ENCODE measurements at places on chromosomes 2 and 18.

DNA sequence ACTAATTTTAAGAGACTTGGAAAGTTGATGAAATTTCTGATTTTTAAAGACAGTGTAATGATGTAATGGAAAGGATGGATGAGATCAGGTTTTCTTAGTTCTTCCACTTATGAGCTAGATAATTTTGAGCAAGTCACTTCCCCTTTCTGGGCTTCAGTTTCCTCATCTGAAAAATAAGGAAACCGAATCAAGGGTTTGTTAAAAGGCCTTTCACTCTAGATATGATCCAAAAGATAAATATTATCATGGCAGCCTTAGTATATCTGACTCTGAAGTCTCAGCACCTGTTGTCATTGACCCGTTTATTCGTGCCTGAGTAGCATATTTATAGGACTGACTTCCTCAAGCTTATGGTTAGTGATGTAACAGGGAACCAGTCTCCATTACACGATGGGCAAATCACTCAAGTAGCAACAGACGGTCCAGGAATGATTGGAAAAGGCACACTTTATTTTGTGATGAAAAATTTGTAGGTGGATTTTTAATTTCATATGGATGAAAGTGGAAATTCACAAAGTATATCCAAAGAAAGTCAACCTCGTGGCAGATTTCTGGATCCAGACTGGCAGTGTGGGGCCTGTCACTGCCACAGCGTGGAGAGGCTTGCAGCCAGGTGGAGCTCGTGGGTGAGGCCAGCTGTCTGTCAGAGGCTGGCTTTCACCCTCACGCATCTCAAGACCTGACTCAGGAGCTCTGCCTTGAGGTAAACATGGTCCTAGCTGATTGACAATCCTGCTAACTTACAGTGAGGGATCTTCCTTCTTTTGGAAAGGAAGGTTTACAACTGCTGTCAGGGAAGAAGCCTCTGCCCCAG is 137.9 kb upstream of the CXCR4 start:
- peak; percentile 64 for DNase-seq

- DNase-seq: no peak
These were observed 13.6 kb downstream of the IMPA2 start for GRCh38 chr18:11994703-11995444.

- DNase-seq: peak; percentile 12
These were observed 57.0 kb downstream of the ZNF407 start for GRCh38 chr18:74654638-74655037.

GRCh38 chr18:58473071-58473470 is 155.8 kb downstream of the ALPK2 start:
- DNase-seq: no peak

DNA sequence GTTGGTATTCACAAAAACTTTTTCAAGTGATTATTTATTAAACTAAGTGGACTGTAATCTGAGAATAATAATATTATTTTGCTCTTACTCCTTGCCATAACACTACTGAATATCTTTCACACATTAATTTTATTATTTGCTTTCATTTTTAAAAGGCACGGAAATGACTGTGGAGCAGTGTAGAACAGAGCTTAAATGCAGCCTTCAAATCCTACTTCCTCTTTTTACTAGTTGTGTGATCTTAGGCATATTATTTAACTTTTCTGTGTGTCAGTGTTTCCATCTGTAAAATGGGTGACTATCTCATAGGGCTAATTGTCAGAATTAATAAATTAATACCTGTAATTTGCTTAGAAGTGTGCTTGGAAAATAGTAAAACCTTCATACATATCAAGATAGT is 55.5 kb upstream of the SLC8A1 start:
- no peak for DNase-seq

GRCh38 chr2:236969767-236970655 is 115.7 kb upstream of the COPS8 start:
- DNase-seq: no peak

DNA sequence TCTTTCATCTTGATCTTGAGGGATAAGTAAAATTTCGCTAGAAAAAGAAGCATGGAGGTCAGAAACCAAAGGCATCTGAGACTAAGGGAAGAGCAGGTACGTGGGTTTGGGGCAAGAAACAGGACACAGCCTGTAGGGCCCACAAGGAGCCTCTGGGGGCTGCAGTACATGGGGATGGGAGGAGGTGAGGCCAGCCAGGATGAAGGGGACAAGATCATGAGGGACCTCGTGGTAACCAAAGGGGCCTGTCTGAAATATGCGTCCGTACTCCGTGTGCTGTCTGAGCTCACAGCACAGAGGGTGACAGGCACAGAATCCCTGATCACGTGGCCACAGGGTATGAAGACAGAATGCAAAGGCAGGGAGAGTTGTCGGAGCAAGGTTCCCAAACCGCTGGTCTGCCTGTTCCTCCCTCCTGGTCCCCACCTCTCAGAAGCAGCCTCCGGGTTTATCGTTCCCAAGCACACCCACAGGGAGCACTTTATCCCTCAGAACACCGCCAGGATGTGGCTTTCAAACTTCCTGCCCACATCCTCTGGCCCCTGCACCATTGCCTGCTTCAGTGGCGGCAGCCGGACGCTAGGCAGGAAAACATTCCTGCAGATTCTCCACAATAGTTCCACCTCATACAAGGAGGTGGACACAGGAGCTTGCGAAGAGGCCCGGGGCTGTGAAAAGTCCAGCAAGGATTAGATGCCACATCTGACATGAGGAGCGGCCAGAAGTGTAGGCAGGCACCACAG is 12.0 kb downstream of the TMEM163 start:
- DNase-seq: no peak

- DNase-seq: no peak
These were observed 109.1 kb downstream of the HAUS1 start for GRCh38 chr18:46213295-46213694.

GRCh38 chr2:240143801-240144648 is 3.6 kb upstream of the OTOS start:
- DNase-seq: peak; percentile 35

- DNase-seq: peak; percentile 27
These were observed 95.5 kb downstream of the THNSL2 start for GRCh38 chr2:88265352-88266303.

GRCh38 chr2:238640486-238640885 is 207.4 kb upstream of the TWIST2 start:
- no peak for DNase-seq

DNA sequence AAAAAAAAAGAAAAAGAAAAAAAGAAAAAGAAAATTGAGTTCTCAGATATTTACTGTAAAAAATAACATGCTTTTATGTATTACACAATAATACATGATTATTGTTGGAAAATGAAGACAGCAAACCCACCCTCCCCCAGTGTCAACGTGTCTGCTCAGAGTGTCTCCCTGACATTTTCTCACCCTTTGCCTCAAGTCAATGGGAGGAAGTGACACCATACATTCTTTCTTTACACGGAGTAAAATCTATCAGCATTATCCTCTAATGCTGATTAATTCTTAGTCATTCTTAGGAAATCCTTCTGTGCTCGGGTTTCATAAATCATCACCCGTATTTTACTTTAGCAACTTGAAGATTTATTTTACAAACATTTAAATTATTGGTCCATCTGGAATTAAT is 32.0 kb downstream of the CTAGE1 start:
- DNase-seq: no peak

DNA sequence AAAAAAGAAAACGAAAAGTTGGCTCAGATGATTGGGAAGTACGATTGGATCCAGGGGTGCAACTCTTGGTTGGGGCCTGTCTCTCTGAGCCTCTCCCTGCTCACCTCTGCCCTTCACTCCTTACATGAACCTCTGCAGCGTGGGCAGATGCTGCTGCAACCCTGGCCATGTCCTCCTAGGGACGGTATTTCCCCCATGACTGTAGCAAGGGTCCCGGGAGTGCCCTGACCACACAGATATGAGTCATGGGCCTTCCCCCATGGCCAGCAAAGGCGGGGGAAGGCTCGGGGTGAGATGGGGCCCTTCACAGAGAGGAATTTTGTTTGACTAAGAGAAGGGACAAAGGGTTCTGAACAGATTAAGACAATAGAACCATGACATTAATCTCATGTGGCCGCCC is 129.0 kb downstream of the NCK2 start:
- no peak for DNase-seq

- DNase-seq: no peak
These were observed 55.4 kb downstream of the MAP4K3 start for GRCh38 chr2:39381653-39382052.

GRCh38 chr2:109380502-109381326 is 233.1 kb downstream of the SEPTIN10 start:
- no peak for DNase-seq

DNA sequence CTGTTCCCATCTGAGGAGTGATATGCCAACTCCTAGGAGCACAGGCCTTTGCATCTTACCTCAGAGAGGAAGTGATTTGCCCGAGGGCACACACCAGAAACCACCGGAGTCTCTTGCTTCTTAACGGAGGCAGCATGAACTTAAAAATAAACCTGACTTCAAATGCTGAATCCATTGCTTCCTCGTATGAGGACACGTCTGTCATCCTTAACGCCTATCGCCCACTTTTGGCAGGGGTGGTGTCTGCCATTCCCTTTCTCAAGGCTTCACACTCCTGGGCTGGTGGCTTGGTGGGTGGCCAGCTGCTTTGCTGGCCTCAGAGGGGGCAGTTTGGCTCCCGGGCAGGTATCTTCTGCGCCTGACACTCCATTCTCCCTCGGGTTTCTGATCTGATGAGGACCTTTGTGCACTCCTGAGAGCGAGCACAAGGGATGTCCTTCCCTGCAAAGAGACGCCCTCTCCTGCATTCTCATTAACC is 1.1 kb upstream of the PREB start:
- no peak for DNase-seq

- no peak for DNase-seq
These were observed 9.0 kb upstream of the EN1 start for GRCh38 chr2:118856330-118856977.

DNA sequence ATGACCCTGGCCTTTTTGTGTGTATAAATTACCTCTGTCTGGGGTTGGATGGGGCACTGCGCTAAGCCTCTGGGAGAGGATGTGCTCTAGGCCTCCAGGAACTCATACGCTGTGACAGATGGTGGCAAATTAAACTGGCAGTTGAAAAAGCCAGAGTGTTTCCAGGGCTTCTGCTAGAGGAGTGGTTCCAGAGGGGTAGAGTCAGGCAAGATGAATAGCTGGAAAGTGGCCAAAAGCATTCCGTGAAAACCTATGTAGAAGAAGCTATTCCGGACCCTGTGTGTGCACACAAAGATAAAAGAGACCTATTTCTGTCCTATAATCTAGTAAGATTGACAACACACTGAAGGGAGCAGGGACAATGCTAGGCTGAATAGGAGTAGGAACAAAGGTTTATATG is 84.8 kb downstream of the ACTR3 start:
- no peak for DNase-seq

GRCh38 chr2:106316915-106317314 is 122.8 kb upstream of the UXS1 start:
- DNase-seq: peak; percentile 6

DNA sequence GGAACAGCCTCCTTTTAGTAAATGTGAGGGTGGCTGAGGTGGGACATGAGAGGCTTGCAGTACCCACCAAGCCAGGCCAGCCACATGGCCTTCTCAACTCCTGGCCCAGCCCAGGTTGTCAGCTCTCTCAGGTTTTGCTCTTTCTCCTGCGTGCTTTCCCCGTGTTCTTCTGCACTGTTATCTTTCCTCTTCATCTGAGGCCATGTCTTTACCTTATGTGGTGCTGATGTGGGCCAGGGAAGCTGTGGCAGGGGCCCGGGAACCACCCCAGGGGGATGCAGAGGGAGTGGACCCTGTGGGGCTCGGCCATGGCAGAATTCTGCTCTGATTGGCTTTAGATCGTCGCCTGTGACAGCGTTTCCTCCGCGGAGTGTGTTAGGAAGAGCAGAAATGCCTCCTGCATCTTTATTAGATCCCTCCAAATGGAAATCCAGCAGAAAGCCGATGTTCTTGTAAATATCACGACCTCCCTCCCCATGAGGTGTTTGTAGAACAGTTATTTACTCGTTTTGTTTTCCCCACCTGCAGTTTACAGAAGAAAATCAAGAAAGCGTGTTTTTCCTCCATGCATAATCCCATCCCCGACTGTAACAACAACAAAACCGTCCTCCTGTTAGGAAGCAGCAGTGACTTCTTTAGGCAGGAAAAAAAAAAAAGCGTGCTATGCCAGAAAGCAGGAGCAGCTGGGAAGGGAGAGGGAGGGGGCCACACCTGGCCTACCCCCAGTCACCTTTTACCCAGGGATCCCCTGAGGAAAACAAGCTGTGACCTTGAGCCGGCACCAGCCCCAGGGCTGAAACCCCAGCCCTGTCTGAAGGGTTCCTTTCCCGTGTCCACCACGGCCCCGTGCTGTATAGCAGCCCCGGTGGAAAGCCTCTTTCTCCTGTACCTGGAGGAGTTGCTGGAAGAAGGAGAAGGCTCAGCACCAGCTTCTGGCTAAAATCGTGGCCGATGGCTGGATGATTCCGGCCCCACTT is 54.8 kb downstream of the HPCAL1 start:
- no peak for DNase-seq

DNA sequence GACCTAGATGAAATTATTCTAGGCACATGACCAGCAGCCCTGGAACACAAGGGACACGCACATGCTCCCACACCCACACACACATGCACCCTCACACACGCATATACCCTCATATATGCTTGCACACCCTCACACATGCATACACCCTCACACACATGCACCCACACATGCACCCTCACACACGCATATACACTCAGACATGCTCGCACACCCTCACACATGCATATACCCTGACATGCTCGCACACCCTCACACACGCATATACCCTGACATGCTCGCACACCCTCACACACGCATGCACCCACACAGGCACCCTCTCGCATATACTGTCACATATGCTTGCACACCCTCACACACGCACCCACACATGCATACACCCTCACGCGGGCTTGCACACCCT is 61.8 kb downstream of the PARD6G start:
- DNase-seq: no peak

DNA sequence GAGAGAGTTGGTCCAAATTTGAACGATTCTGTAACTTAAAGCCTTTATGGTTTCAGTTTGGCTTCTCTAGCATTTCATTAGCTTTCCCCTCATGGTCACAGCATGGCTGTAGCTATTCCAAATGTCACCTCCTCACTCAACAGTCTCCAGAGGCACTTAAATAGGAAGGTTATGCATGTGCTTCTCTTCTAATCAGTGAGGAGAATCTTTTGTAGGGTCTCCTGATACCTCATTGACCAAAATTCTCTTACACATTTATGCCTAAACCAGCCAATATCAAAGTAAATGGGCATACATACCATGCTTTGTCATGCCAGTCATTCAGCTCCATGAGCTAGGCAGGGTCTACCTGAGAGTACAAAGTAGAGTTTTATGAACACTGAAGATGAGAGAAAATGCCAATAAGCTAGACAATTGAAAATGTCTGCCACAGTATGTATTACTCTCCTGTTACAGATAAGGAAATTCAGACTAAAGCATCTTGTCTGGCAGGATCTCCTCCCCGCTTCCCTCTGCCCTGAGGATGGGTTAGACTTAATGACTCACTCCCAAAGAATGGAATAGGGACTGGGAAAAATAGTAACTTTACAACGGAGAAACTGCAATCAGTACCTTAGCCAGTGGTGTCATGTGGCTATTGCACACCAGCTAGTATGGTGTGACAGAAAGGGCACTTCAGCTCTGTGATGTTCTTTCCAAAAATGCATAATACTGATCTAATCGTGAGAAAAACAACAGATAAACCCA is 15.4 kb downstream of the DSG2 start:
- no peak for DNase-seq

GRCh38 chr2:96329456-96329855 is 4.3 kb downstream of the ITPRIPL1 start:
- DNase-seq: no peak

- DNase-seq: no peak
These were observed 75.2 kb upstream of the GALNT5 start for GRCh38 chr2:157182204-157182709.

Data from pons (tissue), 1 donor.